Hepatocyte (in vitro differentiated cells): ENCODE measurements at places on chromosomes 1 and 21. TPM values are rescaled to one million over a fixed set of nuclear protein-coding genes. Genes with fewer than 3 reads are reported as not detected.
A peak's percentile ranks its signal among the peaks of the same experiment; 100 is the strongest.

DNA sequence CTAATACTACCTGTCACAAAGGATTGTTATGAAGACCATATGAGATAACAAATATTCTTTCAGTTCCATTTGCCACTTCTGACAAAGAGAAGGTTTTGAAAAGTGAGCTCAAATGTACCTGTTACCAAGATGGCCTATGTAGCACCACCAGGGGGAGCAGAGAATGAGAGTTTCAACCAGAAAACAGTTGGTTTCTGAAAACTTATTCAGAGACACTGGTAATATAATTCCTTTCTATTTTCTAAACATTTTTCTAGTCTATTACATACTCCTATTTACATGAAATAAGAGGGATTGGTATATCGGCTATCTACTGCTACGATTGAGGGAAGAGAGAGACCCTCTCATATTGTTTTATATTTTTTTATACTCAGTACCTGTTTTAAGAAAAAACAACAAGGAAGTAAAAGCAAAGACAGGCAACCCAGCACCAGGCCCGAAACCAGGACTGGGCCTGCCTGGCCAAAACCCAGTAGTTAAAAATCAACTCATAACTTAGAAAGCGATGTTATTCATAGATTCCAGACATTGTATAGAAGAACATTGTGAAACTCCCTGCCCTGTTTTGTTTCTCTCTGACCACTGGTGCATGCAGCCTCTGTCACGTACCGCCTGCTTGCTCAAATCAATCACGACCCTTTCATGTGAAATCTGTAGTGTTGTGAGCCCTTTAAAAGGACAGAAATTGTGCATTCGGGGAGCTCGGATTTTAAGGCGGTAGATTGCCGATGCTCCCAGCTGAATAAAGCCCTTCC lies 48.3 kb downstream of the IL23R start:
- DNase-seq: peak; percentile 54

DNA sequence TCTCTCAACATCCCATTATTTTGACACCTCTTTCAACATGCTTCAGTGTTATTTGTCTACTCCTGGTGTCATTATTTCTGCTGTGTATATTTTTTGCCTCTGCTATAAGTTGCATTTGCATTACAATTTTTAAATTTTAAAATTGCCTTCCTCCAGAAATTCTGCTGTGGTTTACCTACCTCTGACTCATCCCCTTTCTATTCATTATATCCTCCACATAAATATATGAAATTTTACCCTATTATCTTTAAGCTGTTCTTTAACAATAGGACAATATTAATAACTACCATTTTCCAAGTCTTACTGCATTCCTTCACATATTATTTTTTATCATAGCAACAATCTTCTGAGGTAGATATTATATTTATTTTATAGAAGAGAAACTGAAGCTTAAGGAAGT lies 178.1 kb upstream of the NRIP1 start:
- DNase-seq: no peak

GRCh38 chr21:42041711-42042110 lies 29.4 kb upstream of the UMODL1 start:
- DNase-seq: no peak

Gene MYOM3
- 0.67 and 2.0 TPM in 2 replicates for polyA plus RNA-seq

Gene PLA2G2C
- not detected in 2 replicates for polyA plus RNA-seq
